ENCODE measurements at places on chromosomes 2 and 18.

- no peak for DNase-seq
These were observed 271.0 kb upstream of the GALNT5 start for GRCh38 chr2:156986339-156986988.

- no peak for DNase-seq
These were observed 24.4 kb downstream of the SPP2 start for GRCh38 chr2:234074751-234075517.

- no peak for DNase-seq
These were observed 89.3 kb upstream of the OTOS start for GRCh38 chr2:240229603-240230235.

GRCh38 chr2:207722773-207723424 lies 11.5 kb downstream of the CCNYL1 start:
- no peak for DNase-seq

GRCh38 chr2:107730898-107731297 lies 95.8 kb upstream of the RGPD4 start:
- DNase-seq = no peak

GRCh38 chr18:55337908-55338521 lies 250.0 kb downstream of the TCF4 start:
- DNase-seq = no peak

- DNase-seq = no peak
These were observed 30.2 kb downstream of the COPS7B start for GRCh38 chr2:231816327-231817026.

DNA sequence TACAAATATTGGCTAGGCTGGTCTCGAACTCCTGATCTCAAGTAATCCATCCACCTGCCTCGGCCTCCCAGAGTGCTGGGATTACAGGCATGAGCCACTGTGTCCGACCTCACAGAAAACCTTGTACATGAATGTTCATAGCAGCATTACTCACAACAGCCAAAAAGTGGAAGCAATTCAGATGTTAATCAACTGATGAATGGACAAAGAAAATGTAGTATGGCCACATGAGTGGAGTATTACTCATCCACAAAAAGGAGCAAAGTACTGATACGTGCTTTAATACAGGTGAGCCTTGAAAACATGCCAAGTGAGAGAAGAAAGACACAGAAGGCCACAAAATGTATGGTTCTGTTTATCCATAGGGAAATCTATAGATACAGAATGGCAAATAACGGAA lies 20.6 kb downstream of the CEP192 start:
- no peak for DNase-seq

GRCh38 chr2:240895656-240896388 lies at the start of gene MAB21L4:
Gene MAB21L4, minus strand, starts transcription at chr2:240896156. Its CDS starts 159 bp downstream, at chr2:240895997.
- DNase-seq = no peak

DNA sequence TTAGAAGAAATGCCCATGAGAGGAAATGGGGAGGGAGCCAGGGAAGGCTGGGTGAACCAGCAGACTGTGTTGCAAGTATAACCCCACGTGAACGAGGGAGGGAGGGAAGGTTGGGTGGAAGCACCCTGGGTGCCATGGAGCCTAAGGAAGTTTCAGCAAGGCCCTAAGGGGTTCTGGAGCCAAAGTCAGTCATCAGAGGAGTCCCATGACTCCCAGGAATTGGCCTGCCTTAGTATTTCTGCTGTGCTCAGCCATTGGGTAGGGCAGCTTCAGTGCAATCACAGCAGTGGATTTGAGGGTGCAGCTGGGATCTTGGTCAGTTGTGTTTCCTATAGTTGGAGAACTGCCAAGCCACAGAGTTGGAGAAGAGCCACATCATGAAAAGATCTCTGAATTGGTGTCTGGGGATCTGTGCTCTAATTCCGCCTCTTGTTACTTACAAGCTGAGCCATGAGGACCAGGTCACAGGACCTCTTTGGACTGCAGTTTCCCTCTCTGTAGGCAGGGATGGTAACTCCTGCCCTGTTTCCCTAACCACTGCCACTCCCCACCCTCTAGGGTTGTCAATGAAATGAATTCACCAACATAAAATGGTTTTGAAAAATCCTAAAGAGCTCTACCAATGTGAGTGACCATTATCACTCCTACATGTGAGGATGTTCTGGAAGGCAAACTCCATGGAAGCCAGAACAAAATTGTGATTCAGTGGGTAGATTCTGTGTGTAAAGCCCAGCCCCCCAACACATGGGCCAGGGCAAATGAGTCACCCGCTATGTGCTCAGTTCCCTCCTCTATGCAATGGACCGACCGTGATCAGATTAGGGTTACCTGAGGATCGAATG lies 108.9 kb downstream of the CLIP4 start:
- no peak for DNase-seq

DNA sequence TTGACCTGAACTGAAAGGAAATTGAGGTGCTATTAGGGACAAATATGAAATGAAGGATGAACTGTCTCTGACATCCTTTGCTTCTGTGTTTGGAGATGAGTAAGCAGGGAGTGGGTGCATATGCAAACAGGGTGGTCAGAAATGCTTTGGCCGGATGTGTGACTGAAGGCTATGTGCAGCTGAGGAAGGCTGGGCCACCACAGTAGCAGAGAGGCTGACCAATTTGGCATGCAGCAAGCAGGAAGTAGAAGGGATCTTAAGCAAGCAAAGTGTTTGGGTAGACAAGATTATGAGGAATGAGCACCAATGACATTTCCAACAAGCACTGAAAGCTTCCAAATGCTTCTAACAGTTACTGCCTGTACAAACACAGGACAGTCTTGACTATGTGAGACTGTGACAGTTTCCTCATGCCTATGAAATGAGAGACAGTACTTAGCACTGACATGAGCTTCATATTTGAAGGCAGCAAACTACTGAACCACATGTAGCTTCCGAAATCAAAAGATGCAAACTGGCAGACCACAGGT lies 3.3 kb upstream of the ACTR3 start:
- no peak for DNase-seq

DNA sequence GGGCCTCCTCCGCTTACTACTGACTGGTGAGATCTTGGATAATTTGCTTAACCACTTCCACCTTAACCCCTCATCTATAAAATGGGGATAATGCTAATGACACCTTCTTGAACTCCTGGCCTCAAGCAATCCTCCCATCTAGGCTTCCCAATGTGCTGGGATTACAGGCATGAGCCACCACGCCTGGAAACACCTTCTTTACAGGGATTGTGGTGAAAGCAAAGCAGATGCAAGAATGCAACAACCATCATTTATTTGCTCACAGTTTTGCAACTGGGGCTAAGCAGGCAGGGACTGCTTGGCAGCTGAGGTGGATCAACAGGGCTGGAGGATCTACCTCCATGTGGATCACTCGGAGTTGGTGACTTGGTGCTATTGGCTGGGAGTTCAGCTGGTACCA lies 76.2 kb upstream of the ZNF532 start:
- no peak for DNase-seq

- no peak for DNase-seq
These were observed 84.7 kb downstream of the GLI2 start for GRCh38 chr2:120820263-120820952.

- DNase-seq = no peak
These were observed 168.6 kb upstream of the ATP5MC3 start for GRCh38 chr2:175350105-175350504.

GRCh38 chr2:231296401-231296974 lies 98.1 kb downstream of the ARMC9 start:
- no peak for DNase-seq
